HL-60 (cell line): ENCODE measurements at places on chromosomes 5 and 9.

- no peak for DNase-seq
Observed at GRCh38 chr9:109468927-109469326, 29.2 kb downstream of the PTPN3 start.

- no peak for DNase-seq
Observed at GRCh38 chr9:6549106-6549800, 96.3 kb downstream of the GLDC start.

GRCh38 chr9:136750526-136750925 is 2.2 kb upstream of the LCN6 start:
- no peak for DNase-seq

GRCh38 chr9:21812415-21812814 is 10.0 kb downstream of the MTAP start:
- DNase-seq: no peak

DNA sequence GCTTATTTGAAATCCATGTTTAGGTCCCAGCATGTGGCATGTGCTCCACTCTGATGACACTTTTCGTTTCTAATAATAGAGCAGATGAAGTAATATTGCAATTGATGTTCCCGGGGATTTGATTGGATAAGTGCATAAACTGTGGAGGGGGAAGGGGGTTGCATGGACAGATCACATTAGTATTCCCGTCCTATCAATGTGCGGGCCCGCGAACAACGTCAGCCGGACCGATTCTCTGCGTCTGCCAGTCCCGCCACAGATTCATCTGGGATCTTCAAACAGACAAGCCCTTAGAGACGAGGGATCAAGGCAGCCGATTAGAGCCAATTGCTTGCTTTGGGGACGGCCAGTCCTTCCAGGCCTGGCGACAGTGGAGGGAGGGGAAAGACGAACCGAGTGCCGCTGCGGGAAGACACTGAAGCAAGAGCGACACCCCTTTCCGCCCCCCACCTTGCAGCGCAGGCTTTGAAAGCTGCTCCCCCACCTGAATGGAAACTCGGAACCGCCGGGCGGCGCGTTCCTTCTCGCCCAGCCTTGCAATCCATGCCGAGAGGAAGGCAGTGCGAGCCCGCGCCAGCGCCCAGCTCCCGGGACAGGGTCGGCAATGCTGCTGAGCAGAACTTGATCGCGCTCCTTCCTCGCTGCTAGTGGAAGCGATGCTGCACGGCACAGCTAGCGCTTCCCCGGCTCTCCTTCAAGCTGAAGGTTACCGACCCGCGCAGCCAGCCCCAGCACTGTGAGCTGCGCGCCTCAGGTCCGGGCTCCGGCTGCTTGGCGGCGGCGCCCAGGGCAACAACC is at the start of gene RGS7BP:
RGS7BP (plus strand) TSS at position 247 of the 798 bp plus-strand sequence. CDS start 610 bp downstream, outside the sequence.
- no peak for DNase-seq
